ENCODE measurements at places on chromosomes 6 and 20.

DNA sequence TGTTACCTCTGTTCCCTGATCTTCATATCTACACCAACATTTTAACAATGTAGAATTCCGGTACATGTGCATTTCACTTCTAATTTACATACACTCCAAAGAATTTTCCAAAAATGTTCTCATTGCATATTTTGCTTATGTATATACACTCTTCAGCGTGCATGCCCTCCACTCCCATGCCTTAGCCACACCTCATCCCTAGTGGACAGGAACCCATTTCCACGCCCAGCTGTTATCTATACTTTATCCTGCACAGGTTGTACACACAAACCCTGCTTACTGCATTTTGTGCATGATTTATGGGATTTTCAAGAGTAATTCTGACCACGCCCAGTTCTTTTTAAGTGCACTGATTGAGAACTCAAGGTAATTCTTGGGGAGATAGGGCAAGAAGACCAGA is 102.4 kb downstream of the TFAP2C start:
- no peak for DNase-seq
- peaks cover 11% of the 10 kb centered on the region for H3K27me3 ChIP-seq
- no peaks in the 10 kb centered on the region for H3K36me3 ChIP-seq
- peaks cover 32% of the 10 kb centered on the region for H3K4me1 ChIP-seq

DNA sequence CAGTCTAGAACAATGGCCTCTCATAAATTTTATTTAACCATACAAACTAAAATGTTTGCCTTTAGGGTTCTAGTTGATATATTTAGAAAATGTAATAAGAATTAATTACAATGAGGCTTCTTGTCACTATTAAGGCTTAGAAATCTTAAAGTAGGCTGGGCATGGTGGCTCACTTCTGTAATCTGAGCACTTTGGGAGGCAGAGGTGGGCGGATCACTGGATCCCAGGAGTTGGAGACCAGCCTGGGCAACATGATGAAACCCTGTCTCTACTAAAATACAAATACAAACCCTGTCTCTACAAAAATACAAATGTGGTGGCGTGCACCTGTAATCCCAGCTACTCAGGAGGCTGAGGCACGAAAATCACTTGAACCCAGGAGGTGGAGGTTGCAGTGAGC is 99.0 kb upstream of the ADGRF1 start:
- no peak overlapping the region for H3K4me3 ChIP-seq
- H3K27me3 ChIP-seq: no peaks in the 10 kb centered on the region
- no peaks in the 10 kb centered on the region for H3K36me3 ChIP-seq
- DNase-seq: no peak

- H3K4me1 ChIP-seq: no peaks in the 10 kb centered on the region
- H3K4me3 ChIP-seq: no peak overlapping the region
- no peaks in the 10 kb centered on the region for H3K27me3 ChIP-seq
Observed at GRCh38 chr6:99016355-99016754, 68.6 kb upstream of the FBXL4 start.

DNA sequence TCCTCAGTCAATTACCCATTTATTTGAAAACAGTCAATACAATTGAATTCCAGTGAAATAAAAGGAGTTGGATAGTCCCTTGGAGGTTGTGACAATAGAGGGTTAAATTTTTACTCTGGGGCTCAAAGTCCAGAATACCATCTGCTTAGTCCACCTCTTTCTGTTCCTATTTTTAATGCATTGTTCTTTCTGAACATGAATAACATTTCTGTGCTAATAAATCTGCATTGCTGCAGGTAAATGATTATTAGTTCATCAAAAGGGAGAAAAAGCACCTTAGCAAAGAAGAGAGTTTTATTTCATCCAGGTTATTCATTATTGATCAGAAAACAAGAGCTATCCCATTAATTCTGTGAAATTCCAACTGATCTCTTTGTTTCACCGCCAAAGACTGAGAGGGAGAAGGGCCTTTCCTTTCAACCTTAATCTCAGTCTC is 166.1 kb upstream of the OLIG3 start:
- no peaks in the 10 kb centered on the region for H3K27me3 ChIP-seq
- no peaks in the 10 kb centered on the region for H3K4me1 ChIP-seq
- no peaks in the 10 kb centered on the region for H3K36me3 ChIP-seq
- no peak overlapping the region for H3K27ac ChIP-seq
- H3K4me3 ChIP-seq: no peak overlapping the region
- no peak for DNase-seq

DNA sequence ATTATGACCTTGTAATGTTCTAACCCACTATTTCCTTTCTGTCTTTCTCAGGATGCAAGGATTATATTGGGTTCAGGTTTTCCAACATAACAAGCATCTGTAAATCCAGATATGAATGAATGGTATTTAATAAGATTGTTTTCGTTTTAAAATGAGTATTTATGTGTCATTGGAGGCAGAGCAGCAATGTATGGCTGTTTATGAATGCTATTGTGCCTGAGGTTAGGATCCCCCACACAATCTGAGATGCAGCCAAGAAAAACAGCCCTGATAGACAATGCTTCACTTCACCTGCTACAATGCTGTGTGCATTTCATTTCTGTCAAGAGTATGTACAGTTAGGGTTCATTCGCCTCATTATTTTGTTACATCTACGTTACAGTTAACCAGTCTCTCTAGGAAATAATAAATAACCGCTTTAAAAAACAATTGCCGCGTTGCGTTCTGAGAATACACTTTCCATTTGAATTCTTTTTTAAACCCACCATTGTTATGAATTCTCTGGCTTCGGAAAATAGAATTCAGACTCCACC is 19.6 kb downstream of the TFAP2A start:
- DNase-seq: no peak
- H3K4me3 ChIP-seq: peak overlapping the region; percentile 45
- peaks cover 92% of the 10 kb centered on the region for H3K4me1 ChIP-seq

- no peak for DNase-seq
- no peaks in the 10 kb centered on the region for H3K36me3 ChIP-seq
- H3K27ac ChIP-seq: 0 out of 2 replicates have a peak overlapping the region, but pooled peaks have one; percentile 41
- peaks cover 15% of the 10 kb centered on the region for H3K4me1 ChIP-seq
- no peak overlapping the region for H3K4me3 ChIP-seq
- no peaks in the 10 kb centered on the region for H3K27me3 ChIP-seq
Observed at GRCh38 chr6:8065519-8065911, 1.3 kb upstream of the BLOC1S5 start.

DNA sequence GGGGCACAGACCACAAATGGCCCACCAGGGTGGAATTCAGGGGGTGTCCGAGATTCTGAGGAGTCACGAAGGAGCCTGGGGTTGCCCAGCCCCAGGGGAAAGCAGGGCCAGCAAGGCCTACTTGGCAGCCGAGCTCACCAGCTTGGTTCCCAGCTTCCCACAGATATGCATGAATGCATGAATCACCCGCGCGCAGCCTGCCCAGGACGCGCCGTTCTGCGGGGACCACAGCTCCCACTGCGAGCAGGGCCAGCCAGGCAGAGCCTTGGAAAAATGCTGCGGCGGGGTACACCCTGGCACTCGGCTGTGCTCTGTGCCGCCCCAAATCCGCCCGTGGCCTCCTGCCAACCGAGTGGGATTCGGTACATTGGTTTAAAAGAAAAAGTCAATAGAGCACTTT is 211.0 kb downstream of the NFATC2 start:
- H3K27ac ChIP-seq: no peak overlapping the region
- H3K4me3 ChIP-seq: no peak overlapping the region
- H3K4me1 ChIP-seq: no peaks in the 10 kb centered on the region
- H3K27me3 ChIP-seq: no peaks in the 10 kb centered on the region

DNA sequence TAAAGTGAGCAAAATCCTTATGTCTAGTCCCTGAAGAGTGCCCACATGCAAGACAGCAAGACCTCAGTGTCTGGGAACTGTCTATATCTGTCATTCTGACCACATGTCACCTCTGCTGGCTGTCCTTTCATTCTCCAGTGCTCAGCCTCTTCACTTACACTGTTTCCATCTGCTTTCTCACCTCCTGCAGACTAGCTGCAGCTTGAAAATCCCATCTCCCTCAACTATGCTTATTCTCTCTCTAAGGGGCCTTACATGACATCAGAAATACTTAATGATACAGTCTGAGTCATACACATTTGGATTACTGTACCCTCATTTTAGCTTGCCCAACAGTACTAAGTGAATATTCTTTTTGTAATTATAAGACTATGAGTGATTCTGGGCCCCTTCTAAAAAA is 587.8 kb downstream of the EPM2A start:
- no peak for DNase-seq
- no peaks in the 10 kb centered on the region for H3K27me3 ChIP-seq
- no peak overlapping the region for H3K27ac ChIP-seq
- H3K4me1 ChIP-seq: no peaks in the 10 kb centered on the region
- no peaks in the 10 kb centered on the region for H3K36me3 ChIP-seq
- no peak overlapping the region for H3K4me3 ChIP-seq

Data from GM23338 (cell line).